Panc1 (cell line): ENCODE measurements at places on chromosomes 7 and 10.

DNA sequence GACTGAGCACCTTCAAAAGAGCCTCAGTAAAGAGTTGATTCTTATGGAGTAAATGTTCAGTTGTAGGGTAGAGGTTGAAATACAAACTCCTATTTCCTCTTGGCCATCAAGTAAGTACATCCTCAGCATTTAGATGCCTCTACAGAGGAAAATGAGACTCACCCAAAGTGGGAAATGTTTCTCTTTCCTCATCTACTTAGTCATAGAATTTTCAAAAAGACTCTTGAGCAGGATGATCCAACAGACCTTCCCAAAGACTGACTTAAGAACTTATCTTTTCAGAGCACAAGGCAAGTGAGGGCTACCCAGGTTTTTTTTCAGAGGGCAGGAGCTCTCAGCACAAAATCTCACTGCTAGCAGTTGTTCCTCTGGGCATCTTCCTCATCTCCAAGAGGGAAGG, 449.1 kb downstream of the KCNMA1 start:
- no peak for DNase-seq

DNA sequence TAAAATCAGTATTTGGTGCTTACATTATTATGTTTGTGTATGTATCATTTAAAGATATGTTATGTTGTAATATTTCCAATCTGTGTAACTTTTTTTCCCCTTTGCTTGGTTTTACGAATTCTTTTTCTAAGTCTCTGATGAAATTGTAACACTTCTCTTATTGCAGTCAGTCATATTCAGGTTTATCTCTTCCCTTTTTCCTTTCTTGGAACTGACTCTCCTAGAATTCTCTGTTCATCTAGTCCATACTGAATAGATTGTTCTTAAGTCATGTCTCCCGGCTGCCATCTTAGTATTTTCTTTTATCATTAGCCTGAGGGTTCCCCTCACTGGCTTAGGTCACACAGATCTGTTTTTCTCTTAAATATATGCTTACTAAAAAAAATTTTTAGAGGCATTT, 44.6 kb downstream of the PHTF2 start:
- DNase-seq, result no peak

DNA sequence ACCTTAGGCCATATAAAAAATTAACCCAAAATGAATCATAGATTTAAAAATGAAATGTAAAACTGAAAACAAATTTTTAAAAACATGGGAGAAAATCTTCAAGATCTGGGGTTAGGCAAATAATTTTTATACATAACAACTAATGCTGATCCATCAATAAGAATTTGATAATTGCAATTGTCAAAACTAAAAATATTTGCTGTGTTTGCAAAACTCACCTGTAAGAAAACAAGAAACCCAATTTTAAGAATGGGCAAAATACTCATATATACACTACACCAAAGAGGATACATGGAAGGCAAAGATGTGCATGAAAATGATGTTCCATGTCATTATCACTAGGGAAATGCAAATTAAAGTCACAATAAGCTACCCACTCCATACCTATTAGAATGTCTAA, 194.8 kb upstream of the NRP1 start:
- DNase-seq, result no peak

GRCh38 chr10:70228491-70228890, 4.7 kb downstream of the PPA1 start:
- no peak for DNase-seq

DNA sequence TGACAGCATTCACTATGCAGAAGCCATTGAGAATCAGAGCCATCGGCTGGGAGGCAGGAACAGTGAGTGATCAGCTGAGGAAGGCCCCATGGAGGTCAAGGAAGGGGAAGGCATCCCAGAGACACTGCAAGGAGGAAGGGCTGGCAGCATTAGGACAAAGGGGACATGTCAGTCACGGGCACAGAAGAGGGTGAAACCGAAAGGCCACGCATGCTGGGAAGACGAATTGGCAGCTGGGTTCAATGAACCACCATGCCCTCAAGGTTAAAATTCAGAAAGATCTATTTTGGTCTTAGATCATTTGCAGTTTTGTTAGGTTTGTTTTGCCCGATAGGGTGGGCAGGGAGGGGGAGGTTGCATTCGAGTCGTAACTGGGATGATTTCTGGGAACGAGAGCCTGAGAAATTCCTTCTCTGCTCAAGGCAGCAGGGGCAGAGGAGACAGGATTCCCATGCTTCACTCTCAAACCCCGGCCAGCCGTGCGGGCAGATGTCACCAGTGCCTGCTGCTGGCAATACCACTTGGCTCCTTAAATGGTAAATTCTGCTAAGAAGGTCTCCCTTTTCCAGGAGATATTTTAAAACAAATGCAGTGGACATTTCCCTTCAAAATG, 57.7 kb downstream of the ASB13 start:
- no peak for DNase-seq

GRCh38 chr7:19020711-19021110, 96.7 kb downstream of the TWIST1 start:
- DNase-seq, result no peak

GRCh38 chr7:26688936-26689506, 175.4 kb downstream of the SKAP2 start:
- no peak for DNase-seq
